Activated CD4-positive, alpha-beta T cell treated with anti-CD3 and anti-CD28 coated beads, Interleukin-2, amount 10 ng/mL, durations not matched to agents 24 days and 14 days (primary cell): ENCODE measurements at places on chromosomes 3 and 15. TPM values are rescaled to one million over a fixed set of nuclear protein-coding genes. Genes with fewer than 3 reads are reported as not detected.

The ZNF501 gene
- 1.1 and 1.4 TPM in 2 replicates for total RNA-seq

The TMEM207 gene
- total RNA-seq = not detected in 2 replicates

The FBXO40 gene
- total RNA-seq = not detected in 2 replicates

The IL17RC gene
- total RNA-seq = 0.28 and 0.42 TPM in 2 replicates

The ITIH1 gene
- total RNA-seq = not detected in 2 replicates

The LRRIQ4 gene
- 0.09 and 0.21 TPM in 2 replicates for total RNA-seq

The SLC24A5 gene
- not detected in 2 replicates for total RNA-seq

The PFKFB4 gene
- 38.2 and 44.0 TPM in 2 replicates for total RNA-seq

The FAM107A gene
- total RNA-seq = not detected in 2 replicates

- no peak for DNase-seq
Measured at GRCh38 chr3:150710097-150710496, 6.4 kb upstream of the ERICH6 start.

DNA sequence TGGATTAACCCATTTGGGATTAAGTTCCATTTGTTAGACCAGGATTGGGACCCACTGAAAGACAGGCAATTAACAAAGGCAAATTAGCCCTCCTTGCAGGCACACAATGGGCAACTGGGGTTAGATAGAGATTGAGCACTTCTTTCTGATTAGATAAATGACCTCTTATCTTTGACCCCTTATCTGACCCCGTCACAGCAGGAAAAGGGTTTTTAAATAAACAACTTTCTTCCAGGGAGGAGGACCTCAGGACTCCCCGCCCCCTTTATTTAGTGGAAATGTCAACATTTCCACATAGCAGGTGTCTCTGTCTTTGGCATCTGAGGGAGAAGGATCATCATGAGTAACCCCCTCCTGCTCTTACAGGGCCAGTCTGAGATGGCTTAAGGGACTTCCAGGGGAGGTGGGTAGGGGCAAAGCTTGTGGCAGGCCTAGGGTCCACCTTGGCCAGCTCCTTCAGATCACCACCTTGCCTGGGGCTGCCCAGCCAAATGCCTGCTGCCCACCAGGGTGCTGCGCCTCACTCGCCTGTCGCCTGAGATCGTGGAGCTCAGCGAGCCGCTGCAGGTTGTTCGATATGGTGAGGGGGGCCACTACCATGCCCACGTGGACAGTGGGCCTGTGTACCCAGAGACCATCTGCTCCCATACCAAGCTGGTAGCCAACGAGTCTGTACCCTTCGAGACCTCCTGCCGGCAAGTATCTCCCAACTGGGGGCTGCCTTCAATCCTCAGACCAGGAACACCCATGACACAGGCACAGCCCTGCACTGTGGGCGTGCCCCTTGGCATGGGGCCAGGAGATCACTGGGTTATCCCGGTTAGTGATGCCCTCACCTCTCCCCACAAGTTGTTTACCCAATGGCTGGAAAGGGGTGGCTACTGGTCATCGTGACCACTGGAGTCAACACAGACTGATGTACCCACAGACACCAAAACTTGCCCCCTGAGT, 2.6 kb upstream of the WDR6 start:
- DNase-seq = no peak

- DNase-seq = no peak
Measured at GRCh38 chr3:63631670-63632069, 20.8 kb upstream of the SNTN start.

- no peak for DNase-seq
Measured at GRCh38 chr3:174358252-174358651, 500.9 kb upstream of the NAALADL2 start.

DNA sequence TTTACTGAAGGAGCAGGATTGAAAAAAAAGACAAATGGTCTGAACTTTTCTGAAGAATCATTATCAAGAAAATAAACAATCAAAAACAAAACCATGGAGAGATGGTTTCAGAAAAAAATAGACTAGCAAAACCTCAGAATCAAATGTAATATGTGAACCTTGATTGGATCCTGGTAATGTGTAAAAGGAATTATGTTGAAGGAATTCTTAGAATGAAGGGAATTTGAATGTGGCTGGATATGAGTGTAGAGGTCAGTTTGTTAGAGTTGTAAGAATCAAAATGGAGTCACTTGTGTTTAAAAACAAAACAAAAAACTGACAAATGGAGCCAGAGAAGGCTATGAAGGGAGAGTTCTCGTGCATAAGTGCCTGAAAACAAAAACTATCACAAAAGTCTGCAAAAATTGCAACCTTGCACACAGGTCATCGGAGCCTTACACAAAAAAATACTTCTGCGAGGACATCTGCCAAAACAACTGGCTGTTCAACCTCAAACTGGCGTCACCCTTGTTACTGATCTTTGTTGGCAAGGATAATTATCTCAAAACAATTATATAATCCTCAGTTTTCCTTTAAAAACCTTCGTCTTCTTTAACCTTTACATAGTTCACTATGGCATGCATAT, 19.1 kb upstream of the ATP13A3 start:
- DNase-seq = no peak

GRCh38 chr15:40333922-40334492, 6.7 kb downstream of the CCDC9B start:
- DNase-seq = peak; percentile 80

GRCh38 chr3:170641510-170642236, 55.8 kb upstream of the SLC7A14 start:
- no peak for DNase-seq
